ENCODE measurements at places on chromosomes 3 and 15.

DNA sequence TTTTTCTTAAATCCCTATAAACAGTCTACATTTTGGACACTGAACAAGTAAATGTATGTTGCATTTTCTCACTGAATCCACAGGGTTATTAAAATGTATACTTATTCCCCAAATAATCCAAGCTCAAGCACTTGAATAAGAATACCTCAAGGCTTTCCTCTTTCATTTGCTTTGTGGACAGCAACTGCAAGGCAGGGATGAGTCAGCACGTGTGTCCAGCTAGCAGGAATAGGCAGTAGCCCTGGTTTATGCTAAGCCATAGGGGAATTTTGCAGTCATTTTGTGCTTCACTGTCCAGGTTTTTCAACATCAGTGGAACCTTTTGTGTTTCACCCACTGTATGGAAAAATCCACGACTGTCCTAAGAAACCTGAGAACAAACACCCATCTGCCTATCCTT is 96.7 kb upstream of the KCNMB2 start:
- DNase-seq, result no peak

- no peak for DNase-seq
Measured at GRCh38 chr3:99647081-99647480, 8.7 kb downstream of the COL8A1 start.

- DNase-seq, result no peak
Measured at GRCh38 chr3:72768936-72769335, 79.3 kb downstream of the SHQ1 start.

DNA sequence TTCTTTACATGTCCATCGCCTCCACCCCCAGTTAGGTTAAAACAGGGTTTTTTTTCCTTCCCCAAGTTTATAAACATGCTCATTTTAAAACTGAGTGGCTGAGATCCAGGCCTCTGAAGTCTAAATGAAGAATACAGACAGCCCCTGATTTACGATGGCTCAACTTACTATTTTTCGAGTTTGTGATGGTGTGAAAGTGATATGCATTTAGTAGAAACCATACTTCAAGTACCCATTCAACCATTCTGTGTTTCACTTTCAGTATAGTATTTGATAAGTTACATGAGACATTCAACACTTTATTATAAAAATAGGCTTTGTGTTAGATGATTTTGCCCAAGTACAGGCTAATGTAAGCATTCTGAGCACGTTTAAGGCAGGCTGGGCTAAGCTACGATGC is 30.5 kb upstream of the GNB5 start:
- DNase-seq, result no peak

DNA sequence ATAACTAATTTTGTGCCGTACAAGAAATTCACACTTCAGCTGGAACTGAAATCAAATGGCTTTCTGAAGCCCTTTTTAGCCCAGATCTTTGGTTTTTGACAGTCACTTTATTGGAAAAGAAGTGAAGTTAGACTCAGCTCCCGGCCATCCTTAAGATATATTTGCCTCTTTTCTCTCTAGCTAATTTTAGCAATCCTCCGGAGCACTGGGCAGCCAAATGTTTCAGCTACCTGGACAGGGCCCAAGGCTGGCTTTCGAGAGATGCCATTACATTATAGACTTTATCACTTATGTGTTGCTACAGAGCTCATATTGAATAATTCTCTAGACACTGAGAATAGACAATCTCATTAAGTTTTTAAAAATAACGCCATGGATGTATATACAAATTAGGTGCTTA is 28.5 kb upstream of the RPL39L start:
- DNase-seq, result no peak

DNA sequence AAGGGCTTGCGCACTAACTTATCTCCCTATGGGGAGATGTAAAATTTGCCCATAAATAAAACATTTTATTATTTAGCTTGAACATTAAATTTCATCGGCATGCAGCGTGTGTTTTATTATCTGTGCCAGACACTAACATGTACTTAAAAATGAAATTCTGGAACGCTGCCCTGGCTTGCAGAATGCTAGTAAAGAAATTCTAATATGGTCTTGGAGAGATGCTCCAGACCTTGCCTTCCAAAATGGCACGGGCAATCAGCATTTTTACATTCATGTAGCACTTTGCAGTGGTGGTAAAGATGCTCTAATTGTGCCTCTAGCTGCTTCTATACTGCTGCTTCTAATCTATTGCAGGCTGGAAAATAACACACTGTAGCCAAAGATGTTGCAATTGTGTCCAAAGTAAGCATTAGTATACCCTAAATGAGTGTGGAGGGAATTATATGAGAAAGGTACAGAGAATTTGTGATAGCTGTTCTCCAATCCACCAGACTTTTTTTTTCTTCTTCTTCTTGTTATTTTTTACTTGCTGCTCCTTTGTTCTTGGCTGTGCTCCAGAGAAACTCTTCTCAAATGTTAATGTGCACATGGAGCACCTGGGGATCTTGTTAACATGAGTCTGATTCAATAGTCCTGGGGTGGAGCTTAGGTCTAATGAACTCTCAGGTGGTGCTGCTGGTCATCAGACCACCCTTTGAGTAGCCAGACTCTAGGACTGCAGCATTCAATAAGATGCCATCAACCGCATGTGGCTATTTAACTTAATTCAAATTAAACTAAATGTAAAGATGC is 47.3 kb downstream of the CRABP1 start:
- DNase-seq, result no peak

GRCh38 chr15:86446253-86446640 is 366.6 kb downstream of the AGBL1 start:
- no peak for DNase-seq

- DNase-seq, result no peak
Measured at GRCh38 chr3:30621576-30621975, 15.2 kb downstream of the TGFBR2 start.

DNA sequence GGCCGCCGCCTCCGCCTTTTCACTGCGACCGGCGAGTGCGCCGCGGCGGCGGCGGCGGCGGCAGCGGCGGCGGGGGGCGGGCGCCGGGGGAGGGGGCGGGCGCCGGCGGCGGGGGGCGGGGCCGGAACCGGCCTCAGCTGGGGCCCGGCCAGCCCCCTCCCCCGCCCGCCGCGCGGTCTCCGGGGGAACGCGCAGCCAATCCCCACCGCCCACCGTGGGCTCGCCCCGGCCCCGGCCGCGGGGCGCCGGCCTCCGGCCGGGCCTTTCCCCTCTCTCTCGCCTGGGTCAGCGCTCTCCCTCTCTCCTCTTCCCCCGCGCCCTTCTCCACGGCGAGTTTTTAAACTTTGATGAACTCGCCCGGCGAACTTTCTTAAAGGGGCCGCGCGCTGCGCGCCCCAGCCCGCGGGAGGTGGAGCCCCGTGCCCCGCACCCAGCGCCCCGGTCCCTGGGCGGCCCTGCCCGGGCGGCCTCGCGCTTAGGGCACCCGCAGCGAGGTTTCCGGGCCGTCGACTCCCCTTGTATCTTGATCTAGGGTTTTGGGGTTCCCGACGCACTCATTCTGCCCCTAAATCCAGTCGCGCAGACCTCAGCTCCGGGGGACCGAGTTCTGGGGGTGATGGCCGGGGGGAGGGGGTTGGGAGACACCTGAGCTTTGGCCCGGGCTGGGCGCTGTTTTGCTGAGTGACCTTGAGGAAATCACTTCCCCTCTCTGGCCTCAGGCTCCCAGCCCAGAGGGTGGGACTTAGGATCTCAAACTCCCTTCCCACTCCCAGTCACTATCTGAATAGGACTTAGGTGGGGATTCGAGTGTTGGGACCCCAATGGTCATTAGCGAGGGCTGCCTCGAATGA is at the start of gene RBPMS2:
Gene RBPMS2, minus strand, starts transcription at position 39 of the 851 bp plus-strand sequence. CDS start 270 bp downstream, outside the sequence.
- no peak for DNase-seq

- DNase-seq, result no peak
Measured at GRCh38 chr15:83207009-83207659, 489 bp downstream of the HDGFL3 start.

DNA sequence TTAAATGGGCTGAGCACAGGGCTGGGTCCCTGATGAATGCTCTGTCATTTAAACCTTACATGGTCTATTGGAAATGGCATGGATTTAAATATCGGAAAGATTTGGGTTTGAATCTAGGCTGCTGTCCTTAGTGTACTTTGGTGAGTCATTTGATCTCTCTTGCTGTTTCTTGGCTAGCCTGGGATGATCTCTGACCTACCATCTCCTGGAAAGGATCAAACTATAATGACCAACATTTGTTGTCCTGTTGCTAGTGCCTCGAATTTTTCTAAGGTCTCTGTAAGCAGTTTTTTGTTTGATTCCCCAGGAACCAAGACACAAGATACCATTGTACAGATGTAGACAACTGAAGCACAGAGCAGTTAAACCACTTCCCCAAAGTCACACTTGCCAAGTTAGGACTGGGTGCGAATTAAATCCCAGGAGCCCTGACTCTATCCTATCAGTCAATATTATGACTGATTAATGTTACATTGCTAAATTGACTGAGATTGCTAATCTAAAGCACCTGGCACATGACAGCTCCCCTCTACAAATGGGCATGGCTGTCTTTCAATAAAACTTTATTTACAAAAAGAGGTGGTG is 244.9 kb upstream of the MCTP2 start:
- DNase-seq, result no peak

DNA sequence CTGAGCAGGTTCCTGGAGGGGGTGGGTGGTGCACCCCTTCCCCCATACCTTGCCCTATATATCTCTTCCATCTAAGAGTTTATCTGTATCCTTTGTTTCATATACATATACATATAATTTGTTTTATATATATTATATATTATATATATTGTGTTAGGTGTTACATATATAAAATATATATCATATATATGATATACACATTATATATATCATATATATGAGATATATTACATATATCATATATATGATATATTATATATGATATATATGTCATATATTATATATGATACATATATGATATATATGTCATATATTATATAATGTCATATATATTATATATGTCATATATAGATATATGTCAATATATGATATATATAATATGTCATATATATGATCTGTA is 31.1 kb downstream of the EXD1 start:
- DNase-seq, result no peak

DNA sequence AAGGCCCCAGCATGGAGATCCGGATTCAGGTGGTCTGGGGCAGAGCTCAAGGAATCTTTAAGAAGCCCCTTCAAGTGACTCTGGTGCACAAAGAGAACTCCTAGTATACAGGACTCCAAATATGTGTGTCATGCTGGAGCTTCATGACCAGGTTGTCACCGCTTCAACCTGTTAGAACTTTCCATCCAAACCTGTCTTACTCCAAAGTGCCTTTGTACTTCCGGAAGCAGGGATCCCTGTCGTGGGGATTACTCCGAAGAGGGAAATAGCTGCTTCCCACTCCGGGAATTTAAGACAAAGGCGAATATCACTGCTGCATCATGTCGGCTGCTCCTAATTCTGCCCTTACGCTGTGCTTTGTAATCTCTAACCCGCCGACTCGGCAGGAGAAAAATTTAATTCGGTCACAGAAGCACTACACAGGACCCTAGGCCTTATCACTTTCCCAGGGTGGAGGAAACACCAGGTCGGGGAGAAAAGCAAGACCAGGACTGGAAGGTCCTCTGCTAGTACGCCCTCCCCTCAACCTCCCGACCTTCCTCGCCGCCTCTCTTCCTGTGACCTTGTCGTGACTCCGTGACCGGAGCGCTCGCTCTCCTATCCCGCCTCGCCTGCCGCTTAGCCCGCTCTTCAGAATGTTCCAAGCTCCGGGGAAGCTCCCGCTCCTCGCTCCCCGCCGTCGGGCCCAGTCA is 730 bp downstream of the HIGD1A start:
- no peak for DNase-seq

DNA sequence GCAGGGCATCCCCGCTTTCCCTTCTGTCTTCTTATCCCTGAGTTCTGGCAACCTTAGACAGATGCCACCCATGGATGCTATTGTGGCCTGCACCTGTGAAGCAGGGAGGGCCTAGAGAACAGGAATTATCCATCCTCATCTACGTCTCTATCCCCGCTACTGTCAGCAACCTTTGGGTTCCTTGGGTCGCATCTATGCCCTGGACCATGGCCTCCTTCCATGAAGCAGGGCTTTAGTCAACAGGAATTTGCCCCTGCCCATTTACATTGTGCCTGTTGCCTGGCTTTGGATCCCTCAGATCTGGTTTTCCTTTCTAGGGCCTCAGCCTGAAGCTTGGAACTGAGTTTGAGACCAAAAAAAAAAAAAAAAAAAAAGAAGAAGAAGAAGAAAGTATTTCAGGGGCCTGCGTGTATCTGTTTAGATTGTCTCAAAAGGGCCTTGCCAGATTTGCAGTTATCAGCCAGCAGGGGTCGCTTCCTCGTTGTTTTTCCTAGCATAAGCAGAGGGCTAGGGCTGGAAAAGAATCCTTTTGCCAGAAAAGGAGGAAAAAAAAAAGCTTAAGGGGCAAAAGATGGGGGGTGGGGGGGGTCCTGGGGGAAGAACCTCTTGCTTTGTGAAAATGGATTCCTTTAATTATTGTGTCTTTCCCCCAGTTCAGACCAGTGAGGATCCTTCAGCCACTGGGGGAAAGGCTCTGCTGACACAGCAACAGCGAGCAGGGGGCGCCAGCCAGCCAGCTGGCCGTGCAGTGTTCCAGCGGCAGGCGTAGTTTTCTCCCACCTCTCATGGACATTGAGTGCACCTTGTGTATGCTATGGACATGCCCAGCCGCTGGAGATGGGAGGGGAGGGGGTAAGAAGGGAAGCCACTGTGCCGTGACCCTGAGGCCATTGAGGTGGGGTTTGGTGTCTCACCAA is 65.7 kb upstream of the ALDH1L1 start:
- DNase-seq, result no peak

DNA sequence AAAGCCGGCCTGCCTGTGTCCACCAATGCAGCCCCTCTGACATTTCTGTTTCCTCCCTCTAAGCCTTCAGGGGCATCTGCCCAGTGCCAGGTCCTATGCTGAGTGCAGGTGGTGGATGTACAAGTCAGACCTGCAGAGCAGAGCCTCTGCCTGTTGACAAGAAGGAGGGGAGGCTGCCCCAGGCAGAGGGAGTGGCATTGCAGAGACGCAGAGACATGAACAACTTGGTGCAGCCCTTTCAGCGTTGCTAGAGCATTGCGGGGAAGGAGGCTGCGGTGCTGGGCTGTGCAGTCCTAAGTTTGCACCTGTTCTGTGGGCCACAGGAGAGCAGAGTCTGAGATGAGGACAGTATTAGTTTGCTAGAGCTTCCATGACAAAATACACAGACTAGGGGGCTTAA is 65.2 kb downstream of the LSM3 start:
- DNase-seq, result no peak

All from stimulated activated CD8-positive, alpha-beta memory T cell treated with anti-CD3 and anti-CD28 coated beads, Interleukin-15, amount 100 ng/mL, for 1 hour (primary cell).